ENCODE measurements at places on chromosomes 12 and 14.

GRCh38 chr12:25768151-25768550 is 190.3 kb upstream of the RASSF8 start:
- no peak for DNase-seq

DNA sequence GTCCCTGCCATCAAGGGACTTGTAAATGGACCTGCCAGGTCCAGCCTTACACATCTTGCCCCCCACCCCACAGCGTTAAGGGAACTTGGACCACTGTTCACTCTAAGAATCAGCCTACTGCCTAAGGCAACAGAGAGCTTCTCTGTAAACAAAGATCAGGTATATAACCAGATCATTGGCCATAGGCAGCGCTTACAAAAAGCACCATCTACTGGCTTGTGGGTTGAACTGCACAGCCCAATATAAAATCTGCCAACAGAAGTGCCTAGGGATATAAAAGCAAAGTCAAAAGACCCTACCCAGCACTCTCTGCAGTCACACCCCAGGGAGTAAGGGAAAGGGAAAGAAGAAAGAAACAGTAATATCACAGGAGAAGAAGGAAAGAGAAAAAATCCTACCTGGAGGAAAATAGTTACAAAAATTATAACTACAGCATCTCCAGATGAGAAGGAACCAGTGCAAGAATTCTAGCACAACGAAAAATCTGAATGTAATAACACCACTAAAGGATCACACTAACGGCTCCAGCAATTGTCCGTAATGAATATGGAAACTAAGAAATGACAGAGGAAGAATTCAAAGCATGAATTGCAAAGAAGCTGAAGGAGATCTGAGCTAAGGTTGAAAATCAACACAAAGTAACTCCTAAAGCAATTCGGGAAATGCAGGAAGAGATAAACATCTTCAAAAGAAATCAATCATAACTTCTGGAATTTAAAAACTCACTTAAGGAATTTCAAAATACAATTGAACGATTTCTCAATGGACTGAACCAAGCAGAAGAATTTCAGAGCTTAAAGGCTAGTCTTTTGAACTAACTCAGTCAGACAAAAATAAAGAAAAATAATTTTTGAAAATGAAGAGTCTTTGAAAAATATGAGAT is 95.2 kb upstream of the PCED1B start:
- peak; percentile 67 for DNase-seq

GRCh38 chr14:92635031-92635430 is 113.4 kb downstream of the LGMN start:
- DNase-seq = no peak

GRCh38 chr12:88570103-88570502 is 10.2 kb downstream of the KITLG start:
- no peak for DNase-seq

- DNase-seq = no peak
These were observed 839 bp downstream of the IFT43 start for GRCh38 chr14:75986439-75986765.
